ENCODE measurements at places on chromosomes 12 and 14.

DNA sequence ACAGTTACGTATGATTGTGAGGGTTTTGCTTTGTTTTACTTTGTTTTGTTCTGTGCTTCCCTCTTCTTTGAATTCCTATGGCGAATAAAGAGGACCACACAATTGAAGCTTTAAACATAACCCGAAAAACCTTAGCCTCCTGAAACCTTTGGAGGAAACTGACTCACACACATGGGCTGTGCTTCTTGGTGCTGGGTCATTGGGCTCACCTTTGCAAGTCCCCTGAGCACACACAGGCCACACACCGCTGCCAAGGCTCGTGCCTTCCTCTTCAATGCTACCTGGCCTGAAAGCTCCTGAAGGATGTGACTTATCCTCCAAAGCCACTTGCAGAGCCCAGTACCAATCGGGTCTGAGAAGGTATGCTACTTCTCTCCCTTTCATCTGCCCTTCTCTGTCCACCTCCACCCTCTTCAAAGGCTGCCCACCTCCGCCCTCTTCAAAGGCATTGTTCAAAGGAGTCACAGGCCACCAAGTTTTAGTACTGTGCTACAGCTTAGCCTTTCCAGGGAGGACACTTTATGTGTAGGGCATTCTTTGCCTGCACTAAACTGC is 114.6 kb downstream of the FOXN3 start:
- no peak for DNase-seq

GRCh38 chr14:102095231-102095870 is 8.5 kb upstream of the HSP90AA1 start:
- no peak for DNase-seq

DNA sequence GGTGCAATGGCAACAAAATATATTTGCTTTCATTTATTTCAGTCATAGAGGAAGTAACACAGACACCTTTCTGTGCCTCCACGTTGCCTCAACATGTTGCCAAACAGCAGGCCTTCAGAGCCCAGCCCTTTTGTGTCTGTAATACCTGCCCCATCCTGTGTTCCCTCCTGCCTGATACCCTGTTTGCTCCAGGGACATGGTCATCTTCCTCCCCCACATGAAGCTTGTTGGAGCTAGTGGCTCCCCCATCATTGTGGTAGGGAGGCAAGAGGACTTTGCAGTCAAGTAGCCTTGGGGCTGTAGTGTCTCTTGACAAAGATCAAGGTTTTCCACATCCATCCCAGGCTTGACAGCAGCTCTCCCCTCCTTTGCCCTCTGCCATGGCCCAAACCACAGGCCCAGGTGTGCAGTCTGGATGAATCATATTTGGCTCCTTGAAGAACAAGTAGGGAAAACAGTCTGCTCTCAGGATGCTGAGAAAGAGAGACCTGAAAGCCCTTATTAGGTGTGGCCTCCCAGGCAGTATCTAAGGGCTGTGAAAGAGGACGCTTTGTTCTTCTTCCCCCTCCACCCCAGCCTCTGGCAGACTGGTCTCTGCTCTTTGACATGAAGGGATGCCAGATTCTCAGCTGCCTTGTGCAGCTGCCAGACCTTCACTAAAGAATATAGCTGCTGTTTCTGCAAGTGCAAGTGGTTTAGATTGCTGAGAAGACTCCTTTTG is 329.0 kb downstream of the C12orf75 start:
- DNase-seq = no peak

GRCh38 chr14:65015391-65015790 is 28.7 kb downstream of the FNTB start:
- DNase-seq = no peak

DNA sequence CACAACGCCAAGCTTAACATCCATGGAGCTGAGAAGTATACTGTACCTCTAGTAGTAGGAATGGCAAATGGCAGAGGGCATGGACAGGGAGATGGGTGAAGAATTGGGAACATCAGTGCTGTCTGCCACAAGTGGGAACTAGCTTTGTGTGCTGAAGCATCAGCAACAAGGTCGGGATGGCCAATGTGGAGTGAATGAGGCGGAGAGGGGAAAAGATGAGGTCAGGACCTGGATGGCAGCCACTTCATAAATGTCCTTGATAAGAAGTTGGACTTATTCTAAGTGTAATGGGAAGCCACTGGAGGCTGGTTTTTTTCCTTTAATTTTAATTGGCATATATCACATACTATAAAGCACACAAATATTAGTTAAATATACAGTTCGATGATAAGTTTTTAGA is 21.9 kb upstream of the CLMN start:
- no peak for DNase-seq

- no peak for DNase-seq
Observed at GRCh38 chr14:21521501-21521900, 4.6 kb downstream of the SALL2 start.

DNA sequence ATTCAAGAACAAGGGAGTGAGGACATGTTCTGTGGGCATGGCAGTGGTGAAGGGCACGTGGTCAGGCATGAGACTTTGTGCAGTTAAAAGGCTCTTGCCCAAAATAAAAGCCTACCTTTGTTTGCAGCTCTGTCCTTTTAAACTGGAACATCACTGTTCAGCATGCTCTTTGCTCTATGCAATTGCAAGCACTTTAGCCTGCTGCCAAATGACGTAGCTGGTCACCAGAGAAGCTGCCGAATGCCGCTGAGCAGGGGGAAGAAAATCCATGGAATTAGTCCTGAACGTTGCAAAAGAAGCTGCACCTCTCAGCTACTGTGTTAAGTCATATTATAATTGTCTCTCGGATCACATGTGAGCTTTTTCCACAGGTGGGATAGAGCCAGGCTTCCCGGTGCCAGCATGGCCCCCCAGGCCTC is 176.3 kb upstream of the DIO2 start:
- no peak for DNase-seq

DNA sequence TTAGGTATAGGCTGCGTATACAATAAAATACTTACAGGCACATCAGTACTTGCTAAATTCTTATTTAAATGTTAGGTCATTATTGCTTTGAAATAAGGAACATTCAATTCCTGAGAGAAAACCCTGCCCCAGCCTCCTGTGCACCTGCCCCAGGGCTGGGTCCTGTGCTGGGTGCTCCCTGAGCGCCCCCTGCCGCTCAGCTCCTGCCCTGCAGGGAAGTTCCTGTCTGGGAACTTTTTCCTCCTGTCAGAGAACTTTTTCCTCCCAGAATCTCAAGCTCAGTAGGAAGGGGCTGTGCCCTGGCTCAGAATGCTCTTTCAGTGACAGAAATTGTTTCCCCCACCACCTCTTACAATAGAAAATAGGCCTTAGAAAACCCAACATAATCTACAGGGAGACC is 751.1 kb downstream of the TMEM121 start:
- DNase-seq = no peak

- no peak for DNase-seq
Observed at GRCh38 chr12:48602192-48602989, 32.5 kb upstream of the LALBA start.

GRCh38 chr12:63844391-63845341 is at the start of gene SRGAP1:
TSS of gene SRGAP1 (plus strand) at chr12:63844700. CDS start at chr12:63844817, 117 bp downstream.
- peak; percentile 29 for DNase-seq

GRCh38 chr14:56817396-56817921 is 7.2 kb upstream of the OTX2 start:
- DNase-seq = no peak

- no peak for DNase-seq
Observed at GRCh38 chr12:92733661-92734060, 30.9 kb downstream of the PLEKHG7 start.

DNA sequence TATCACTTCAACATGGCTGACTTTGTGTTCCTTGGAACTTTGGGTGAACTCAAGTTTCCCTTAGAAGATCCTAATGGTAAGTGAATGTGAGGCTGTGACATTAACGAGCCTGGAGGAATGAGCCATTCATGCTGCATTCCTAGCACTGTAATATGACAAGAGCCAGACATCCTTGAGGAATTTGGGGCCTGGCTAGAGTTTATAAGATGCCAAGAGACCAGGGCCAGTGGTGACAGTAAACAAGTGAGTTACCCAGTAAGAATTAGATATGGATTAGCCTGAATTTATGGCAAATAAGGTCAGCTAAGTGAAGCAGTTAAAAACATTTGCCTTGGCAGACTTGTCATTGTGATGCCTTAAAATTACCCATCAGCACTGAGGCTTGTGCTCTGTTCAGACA is 232.4 kb downstream of the AKAP6 start:
- DNase-seq = no peak

GRCh38 chr12:100733817-100734593 is 60.6 kb upstream of the ANO4 start:
- DNase-seq = peak; percentile 49

- no peak for DNase-seq
Observed at GRCh38 chr12:91154131-91154530, 28.5 kb downstream of the DCN start.

DNA sequence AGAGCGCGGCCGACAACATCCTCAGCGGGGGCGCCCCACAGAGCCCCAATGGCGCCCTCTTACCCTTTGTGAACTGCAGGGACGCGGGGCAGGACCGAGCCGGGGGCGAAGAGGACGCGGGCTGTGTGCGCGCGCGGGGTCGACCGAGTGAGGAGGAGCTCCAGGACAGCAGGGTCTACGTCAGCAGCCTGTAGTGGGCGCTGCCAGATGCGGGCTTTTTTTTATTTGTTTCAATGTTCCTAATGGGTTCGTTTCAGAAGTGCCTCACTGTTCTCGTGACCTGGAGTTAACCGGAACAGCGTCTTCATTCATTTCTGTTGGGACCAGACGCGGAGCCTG is 103.8 kb upstream of the FKBP4 start:
- DNase-seq = no peak

GRCh38 chr12:132496710-132497109 is 6.8 kb downstream of the FBRSL1 start:
- DNase-seq = no peak

GRCh38 chr12:4817880-4818279 is 91.8 kb upstream of the KCNA1 start:
- no peak for DNase-seq

GRCh38 chr12:118999107-118999506 is 17.8 kb downstream of the SRRM4 start:
- DNase-seq = no peak

DNA sequence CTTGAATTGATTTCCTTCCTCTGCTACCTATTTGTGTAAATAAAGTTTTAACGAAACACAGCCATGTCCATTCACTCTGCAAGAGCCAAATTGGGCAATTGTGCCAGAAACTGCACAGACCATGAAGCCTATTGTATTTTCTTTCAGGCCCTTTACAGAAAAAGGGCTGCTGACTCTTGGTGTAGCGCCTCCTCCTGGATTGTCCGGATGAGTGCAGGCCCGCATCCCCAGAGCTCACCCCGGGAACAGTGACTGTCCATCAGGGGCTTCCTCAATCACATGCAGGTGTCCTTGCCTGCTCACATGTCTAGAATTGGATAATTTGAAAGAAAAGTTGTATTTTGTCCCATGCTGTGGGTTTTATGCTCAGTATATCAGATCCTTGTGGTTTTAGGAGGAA is 1282.2 kb downstream of the AACS start:
- no peak for DNase-seq

GRCh38 chr14:92568621-92569479 is 55.3 kb downstream of the RIN3 start:
- no peak for DNase-seq

- DNase-seq = no peak
Observed at GRCh38 chr14:101887219-101887618, 77.2 kb upstream of the DYNC1H1 start.

- DNase-seq = no peak
Observed at GRCh38 chr12:91901381-91902074, 244.1 kb downstream of the BTG1 start.

- DNase-seq = no peak
Observed at GRCh38 chr12:3989218-3989550, 116.0 kb upstream of the PARP11 start.

DNA sequence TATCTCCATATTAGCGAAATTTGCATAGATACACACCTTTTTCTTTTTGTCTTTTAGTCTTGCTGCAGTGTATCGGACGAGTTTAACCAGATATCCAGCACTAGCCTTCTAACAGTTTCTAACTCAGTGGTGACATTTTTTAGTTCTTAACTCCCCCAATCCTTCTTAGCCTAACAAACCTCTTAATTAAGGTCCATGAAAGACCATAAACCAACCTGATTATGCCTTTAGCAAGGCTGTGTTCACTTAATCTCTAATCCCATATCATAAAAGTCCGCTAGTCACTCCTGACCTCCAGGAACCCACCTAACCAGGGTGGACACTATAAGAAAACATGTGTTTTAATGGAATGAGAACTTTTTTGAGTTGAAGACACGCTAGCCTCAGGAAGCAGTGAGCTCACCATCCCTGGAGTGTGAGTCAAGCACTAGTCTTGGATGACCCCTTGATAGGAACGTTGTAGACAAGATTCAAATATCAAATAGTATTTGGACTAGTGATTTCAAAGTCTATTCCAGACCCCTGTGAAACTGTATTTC is 9.5 kb downstream of the CDKN1B start:
- DNase-seq = no peak

GRCh38 chr14:23570806-23571483 is 3.4 kb upstream of the AP1G2 start:
- DNase-seq = no peak

- no peak for DNase-seq
Observed at GRCh38 chr14:100530270-100531072, 56.7 kb downstream of the BEGAIN start.

DNA sequence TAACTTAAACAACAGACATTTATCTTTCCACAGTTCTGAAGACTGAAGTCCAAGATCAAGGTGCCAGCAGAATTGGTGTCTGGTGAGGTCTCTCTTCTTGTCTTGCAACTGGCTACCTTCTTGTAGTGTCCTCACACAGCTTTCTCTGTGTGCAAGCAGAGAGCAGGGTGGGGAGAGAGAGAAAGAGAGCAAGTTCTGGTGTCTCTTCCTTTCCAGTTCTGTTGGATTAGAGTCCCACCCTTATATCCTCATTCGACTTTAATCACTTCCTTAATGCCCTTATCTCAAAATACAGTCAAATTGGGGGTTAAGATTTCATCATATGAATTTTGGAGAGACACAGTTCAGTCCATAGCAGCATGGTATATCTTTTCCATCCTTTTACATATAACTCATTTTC is 40.8 kb downstream of the DYRK2 start:
- DNase-seq = no peak

GRCh38 chr14:58133739-58134138 is 18.3 kb downstream of the ARMH4 start:
- DNase-seq = no peak

Data from NCI-H2107 (cell line).